ENCODE measurements at places on chromosomes 5 and 9.

GRCh38 chr5:75234251-75234650, 2.4 kb downstream of the ANKRD31 start:
- DNase-seq, result no peak

- no peak for DNase-seq
Measured at GRCh38 chr9:31587146-31587545, 797.3 kb upstream of the ACO1 start.

- DNase-seq, result no peak
Measured at GRCh38 chr9:125990793-125991220, 243.6 kb downstream of the PBX3 start.

DNA sequence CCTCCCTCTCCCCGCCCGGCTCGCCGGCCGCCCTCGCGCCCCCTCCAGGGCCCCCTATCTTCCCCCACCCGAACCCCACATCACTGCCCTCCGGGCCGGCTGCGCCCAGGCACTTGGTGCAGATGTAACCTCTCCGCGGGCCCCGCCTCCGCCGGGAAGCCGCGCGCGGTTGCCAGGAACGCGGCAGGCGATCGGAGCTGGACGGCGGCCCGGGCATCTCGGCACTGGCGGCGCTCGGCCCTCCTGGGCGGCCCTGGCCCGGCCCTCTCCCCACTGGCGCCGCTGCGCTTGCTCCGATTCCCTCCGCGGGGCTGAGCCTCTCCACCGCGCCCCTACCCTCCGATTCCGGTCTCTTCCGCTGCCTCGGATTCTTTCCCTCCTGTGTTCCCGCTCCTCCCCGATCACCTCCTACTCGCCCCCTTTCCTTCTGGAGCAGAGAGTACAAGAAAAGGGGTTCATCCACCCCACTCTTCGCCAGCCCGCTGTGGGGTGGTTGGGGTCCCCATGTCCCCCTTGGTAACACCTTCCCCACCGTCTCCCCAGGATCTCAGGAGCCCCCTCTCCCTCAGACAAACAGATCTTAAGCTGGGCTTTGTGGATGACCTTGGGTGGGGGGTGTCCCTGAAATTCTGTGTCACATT, 70.6 kb downstream of the C9orf50 start:
- DNase-seq, result peak; percentile 30

GRCh38 chr5:143241892-143242291, 161.6 kb downstream of the NR3C1 start:
- DNase-seq, result no peak

GRCh38 chr9:105972466-105973204, 278.3 kb downstream of the TMEM38B start:
- no peak for DNase-seq

DNA sequence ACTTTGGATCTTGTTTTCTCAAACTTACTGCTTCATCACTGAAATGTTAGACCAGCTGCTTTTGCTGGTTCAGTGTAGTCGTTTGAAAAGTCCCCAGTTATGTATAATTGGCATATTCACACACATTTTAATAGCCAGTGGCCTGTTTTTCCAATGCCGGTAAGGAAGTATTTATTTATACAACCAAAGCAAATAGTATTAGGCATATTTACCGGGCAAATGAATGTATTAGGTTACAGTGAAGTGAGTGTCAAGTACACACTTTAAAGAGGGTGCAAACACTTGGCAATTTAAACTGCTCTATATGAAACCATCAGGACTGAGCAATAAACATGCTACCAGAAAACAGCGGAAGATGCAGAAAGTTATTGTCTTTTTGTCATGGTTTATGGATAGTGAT, 242.9 kb downstream of the MCTP1 start:
- no peak for DNase-seq

DNA sequence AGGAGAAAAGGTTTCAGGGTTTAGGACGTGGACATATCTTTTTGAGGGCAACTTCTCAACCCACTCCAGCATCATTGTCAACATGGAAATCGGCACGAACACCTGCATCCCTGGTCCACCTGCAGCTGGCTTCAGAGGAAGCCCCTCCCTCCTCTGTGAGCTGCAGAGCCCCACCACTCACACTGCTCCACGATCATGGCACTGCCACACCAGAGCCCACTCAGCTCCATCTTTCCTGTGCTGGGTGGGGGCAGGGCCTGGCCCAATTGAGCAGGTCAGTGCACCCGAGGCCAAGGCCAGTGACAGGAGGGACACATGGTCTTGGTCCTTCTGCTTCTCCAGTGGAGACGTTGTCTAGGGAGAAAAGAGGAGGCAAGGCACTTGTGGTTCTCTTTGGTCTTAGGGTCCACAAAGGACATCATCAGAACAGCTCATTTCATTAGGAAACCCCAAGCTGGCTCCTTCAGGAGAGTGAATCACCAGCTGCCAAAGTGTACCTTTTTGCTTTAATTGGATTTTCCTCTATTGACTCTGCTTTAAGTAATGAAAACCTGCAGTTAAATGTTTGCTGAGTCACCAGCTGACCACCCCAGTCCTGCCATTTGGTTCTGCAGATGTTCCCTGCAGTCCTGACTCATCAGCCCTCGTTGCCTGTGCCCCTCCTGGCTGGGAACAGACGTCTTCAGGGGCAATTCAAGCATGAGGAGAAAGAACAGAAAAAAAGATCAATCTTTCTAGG, 56.2 kb downstream of the UBE2QL1 start:
- DNase-seq, result peak; percentile 5

GRCh38 chr9:90921104-90921503, 119.5 kb downstream of the SYK start:
- peak; percentile 1 for DNase-seq

DNA sequence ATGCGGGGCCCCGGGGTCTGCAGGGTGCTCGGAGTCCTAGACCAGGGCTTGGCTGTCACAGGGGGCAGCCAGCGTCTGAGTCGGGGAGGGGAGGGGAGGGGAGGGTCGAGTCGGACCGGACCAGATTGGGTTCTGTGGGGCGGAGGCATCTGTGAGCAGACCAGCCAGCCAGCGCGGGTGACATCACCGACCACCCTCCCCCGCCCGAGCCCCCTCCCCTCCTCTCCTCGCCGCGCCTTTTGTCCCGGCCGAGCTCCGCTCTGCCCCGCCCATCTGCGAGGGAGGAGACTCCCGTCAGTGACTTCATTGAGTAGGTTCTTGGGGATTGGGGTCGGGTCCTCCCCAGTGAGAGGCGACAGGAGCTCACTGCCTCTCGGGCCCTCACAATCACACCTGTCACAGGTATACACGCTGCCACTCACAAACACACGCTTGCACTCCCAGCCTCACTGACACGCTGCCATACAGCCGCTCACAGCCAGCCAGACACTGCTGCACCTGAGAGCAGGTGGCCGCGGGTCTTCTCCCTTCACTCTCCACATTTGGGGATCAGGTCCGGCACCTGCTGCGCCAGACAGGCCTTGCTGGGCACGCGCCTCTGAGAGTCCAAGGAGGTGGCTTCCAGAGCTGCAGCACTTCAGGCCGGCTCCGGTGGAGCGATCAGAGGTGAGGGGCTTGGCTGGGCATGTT, 546 bp downstream of the DNAJB5 start:
- DNase-seq, result no peak

GRCh38 chr5:72096602-72097188, 10.6 kb upstream of the MAP1B start:
- no peak for DNase-seq

DNA sequence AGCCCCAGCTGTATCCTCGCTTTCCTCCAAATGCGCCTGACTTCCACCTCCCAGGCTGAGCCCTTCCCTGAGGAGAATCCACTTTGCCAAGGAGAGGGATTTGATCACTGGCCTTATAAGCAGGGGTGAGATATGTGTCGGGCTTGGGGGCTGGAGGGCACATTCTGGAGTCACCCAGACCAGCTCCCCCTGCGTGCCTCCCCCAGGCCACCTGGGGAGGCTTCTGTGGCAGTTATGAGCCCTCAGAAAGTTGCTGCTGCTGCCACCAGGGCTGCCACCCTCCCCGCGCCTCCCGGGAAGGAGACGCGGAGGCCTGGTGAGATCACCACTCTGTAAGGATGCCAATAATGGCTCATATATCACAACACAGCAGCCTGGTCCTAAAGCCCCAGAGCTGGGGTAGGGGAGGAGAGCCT, 211.5 kb downstream of the PAPPA start:
- DNase-seq, result no peak

GRCh38 chr5:172749881-172750633, 20.9 kb downstream of the DUSP1 start:
- DNase-seq, result no peak

- no peak for DNase-seq
Measured at GRCh38 chr9:129145841-129146292, 32.2 kb downstream of the IER5L start.

DNA sequence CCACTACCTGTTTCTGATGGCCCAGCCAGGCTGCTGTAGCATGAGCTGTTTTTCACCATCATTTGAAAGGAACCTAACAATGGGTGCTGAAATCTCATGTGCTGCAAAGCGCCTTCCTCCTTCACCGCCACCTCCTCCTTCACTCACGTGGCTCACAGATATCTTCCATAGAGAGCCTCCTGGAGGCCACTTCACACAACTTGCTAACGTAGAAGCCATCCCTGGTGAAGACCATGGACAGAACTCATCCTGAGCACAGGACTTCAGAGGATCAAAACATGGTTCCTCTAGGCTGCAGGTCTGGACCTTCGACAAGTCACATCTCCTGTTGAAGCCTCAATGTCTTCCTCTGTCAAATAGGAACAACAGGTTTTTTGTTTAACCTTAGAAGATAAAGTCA, 155.5 kb upstream of the RAD23B start:
- DNase-seq, result no peak

DNA sequence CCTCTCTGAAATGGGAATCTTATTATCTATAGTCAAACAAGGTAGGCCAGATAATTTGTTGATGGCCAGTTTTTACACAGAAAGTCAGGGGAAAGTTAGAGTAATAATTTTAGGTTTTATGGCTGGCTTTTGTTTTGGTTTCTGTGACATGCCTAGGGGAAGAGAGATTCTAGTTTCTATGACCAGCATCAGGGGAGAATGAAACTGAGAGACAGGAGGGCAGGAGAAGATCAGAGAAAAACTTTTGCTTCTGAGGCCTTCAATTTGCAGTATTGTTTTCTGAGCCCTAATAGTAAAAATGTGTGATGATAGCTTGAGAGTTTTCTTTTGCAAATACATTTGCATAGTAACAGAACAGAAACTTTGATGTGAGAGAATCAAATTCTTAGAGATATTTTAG, 564.3 kb downstream of the ZNF608 start:
- no peak for DNase-seq

DNA sequence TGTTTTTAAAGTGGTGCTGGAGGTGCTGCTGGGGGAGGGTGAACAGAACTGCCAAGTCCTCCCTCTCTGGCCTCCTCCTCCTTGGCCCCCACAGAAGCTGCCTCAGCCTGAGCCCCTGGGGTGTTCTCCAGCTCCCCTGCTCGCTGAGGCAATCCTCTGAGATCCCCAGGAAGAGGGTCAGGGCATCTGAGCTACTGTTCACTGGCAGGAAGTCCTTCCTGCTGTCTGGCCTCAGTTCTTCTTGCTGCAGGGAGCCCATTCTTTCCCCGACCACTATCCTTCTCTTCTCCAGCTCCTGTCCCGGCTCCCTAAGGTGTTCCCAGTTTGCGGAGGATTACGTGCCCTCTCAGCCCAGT, 9.7 kb downstream of the CNTFR start:
- no peak for DNase-seq

DNA sequence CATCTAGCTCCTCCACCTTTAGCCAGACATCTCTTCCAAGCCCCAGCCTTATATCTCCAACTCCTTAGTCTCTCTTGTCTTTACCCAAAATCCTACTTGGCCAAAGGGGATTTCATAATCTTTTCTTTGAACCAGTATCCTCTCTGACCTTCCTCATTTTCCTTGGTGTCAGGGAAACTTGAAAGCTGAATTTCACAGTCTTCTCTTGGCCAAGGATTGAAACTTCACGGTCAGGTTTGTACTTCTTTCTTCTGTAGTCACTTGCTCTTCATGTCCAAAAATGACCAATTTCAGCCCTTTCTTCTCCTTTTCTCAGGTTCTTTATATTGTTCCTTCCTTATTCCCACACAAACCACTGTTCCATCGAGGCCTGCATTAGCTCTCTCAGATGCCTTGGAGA, 473.7 kb upstream of the KLF4 start:
- no peak for DNase-seq

GRCh38 chr5:171700318-171700912, 85.2 kb upstream of the SMIM23 start:
- no peak for DNase-seq

DNA sequence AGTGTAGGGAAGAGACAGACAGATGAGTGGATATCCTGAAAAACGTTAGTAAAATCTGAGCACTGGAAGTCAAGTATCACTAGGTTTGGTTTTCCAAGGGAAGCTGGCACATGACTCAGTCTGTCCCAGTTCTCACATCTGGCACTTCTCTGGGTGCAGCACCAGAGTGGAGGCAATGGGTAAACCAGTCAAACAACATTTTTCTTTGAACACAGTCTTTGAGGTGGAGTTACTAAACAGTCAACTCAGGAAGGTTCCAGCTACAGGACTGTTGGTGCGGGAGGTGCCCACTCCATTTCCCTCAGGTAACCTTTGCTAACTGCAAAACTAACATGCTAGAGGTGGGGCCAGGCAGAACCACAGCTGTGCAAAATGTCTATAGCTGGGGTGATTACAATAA, 301.4 kb upstream of the RFX3 start:
- peak; percentile 48 for DNase-seq

DNA sequence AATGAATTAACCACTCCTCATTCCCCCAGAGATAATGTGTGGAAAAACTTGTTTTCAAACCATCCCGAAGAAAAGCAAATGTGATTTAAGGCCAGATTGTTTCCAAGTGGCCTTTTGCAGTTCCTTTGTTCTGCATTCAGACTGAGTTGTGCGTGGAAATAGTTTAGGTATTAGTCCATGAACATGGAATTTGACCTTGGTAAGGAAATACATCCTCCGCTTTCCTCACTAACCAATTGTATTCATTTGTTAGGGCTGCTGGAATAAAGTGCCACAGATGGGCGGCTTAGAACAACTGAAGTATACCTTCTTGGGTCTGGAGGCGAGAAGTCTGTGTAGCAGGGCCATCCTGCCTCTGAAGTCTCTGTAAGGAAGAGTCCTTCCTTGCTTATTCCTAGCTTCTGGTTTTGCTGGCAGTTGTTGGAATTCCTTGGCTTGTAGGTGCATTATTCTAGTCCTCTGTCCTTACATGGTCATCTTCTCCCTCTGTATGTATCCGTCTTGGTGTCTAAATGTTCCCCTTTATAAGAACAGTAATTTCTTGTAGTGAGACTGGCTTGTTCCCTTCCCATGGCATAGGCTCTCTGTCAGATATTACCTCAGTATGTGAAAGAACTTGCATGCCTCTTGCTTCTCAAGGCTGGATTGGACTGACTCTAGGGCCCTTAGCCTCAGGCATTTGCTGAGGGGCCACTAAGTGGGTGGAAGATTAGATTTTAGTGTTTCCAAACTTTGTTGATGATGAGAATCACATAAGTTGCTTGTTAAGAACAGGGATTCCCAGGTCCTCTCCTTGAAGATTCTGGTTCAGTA, 53.9 kb downstream of the RAI14 start:
- no peak for DNase-seq

DNA sequence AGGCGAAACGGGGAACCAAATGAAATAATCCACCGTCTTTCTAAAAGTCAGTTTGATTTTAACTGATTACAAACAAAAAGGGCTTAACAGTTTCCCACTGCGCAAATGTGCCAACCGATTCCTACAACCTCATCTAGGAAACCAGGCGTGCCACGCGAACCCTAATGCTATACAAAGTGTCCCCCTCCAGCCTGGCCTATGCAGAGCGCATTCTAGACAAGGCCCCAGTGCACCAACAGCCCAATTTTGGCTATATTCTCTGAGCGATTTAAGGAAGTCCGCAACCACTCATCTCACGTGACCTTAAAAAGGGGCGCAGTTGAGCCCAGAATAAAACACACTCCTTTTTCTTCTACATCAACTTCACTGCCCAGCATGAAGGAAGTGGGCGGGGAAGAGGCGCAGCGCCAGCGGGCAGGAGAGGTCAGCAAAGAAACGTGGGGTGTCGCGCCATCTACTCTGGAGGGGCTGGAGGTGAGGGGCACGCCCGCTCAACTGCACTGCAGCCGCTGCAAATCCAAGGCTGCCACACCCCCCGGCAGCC, 779 bp downstream of the FAM13B start:
- DNase-seq, result peak; percentile 66
